ENCODE measurements at places on chromosomes 7 and 10. TPM values are rescaled to one million over a fixed set of nuclear protein-coding genes. Genes with fewer than 3 reads are reported as not detected.

- no peak for DNase-seq
These were observed 92.4 kb upstream of the TCERG1L start for GRCh38 chr10:131403936-131404335.

DNA sequence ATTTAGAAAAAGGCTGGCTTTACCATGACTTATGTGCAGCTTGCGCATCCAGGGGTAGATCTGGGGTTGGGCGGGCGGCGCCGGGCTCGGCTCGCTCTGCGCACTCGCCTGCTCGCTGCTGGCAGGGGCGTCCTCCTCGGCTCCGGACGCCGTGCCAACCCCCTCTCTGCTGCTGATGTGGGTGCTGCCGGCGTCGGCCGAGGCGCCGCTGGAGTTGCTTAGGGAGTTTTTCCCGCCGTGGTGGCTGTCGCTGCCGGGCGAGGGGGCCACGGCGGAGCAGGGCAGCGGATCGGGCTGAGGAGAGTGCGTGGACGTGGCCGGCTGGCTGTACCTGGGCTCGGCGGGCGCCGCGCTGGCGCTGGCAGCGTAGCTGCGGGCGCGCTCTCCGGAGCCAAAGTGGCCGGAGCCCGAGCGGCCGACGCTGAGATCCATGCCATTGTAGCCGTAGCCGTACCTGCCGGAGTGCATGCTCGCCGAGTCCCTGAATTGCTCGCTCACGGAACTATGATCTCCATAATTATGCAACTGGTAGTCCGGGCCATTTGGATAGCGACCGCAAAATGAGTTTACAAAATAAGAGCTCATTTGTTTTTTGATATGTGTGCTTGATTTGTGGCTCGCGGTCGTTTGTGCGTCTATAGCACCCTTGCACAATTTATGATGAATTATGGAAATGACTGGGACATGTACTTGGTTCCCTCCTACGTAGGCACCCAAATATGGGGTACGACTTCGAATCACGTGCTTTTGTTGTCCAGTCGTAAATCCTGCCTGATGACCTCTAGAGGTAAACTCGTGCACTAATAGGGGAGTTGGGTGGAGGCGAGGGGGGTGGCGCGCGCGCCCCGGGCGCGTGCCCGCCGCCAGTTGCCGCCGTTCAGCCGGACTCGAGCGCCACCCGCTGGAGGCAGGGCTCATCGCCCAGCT is at the start of gene HOXA5:
HOXA5 (minus strand) TSS at position 659 of the 927 bp plus-strand sequence; CDS start at position 585, 74 bp downstream.
- DNase-seq, result peak; percentile 18

GRCh38 chr7:80883154-80884025 is 35.5 kb downstream of the SEMA3C start:
- DNase-seq, result no peak

DNA sequence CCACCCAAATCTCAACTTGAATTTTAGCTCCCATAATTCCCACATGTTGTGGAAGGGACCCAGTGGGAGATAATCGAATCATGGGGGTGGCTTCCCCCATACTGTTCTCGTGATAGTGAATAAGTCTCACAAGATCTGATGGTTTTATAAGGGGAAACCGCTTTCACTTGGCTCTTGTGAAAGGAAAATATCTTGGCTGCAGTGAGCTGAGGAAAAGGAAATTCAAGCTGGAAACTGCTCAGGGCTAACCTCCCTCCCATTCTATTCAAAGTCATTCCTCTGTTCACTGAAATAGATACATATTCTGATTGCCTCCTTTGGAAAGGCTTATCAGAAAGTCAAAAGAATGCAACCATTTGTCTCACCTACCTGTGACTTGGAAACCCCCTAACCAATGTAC is 15.8 kb downstream of the CYCS start:
- DNase-seq, result no peak

DNA sequence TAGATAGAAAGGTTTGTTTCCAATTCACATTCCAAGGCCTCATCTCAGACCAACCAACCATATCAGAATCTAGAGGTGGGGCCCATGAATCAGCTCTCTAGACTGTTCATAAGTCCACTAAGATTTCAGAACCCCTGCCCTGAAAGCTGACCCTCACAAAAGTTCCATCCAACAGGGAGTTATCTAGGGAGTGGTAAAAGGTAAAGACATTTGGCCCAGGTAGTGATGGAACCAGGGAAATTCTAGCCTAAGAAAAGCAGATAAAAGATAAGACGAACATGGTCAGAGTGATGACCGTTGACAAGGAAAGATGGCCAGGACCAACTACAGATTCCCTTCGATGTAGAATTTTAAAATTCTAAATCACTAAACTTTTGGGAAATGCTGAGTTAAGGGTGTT is 198.0 kb upstream of the NEBL start:
- no peak for DNase-seq

- no peak for DNase-seq
These were observed 22.7 kb upstream of the ADCYAP1R1 start for GRCh38 chr7:31029251-31030042.

DNA sequence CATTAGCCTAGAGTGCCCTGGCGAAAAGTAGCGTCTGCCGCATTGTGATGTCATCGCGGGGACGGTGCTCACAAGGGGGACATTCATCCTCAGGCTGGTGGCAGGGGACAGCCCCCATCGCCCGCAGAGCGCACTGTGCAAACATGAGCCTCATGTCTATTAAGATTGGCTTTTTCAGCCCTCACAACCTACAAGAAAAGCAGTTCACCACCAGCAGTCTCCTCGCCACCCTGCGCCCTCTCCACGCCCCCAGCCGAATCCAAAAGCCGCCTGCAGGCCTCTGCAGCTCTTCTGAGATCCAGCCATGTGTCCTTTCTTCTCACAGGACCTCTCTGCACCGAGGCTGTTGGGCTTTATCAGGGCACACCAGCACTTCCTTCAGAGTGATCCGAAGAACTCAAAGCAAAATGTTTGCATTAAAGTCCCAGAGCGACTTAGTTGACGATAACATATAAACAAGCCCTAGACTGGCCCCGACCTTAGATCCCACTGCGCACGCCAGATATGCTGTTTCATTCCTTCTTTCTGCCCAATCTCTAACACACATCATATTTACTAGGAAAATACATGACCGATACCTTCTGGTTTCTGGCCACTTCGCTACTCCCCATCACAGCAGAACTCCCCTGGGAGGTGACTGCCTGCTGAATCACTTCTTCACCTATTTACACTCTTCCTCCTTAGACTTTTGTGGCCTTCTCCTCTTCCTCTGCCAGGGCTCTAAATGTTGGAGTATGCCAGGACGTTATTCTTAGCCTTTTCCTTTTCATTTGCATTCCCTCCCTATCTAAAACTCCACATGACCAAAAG is 206.0 kb upstream of the SH2B2 start:
- DNase-seq, result no peak

GRCh38 chr10:1451362-1451888 is 285.9 kb downstream of the ADARB2 start:
- DNase-seq, result no peak

DNA sequence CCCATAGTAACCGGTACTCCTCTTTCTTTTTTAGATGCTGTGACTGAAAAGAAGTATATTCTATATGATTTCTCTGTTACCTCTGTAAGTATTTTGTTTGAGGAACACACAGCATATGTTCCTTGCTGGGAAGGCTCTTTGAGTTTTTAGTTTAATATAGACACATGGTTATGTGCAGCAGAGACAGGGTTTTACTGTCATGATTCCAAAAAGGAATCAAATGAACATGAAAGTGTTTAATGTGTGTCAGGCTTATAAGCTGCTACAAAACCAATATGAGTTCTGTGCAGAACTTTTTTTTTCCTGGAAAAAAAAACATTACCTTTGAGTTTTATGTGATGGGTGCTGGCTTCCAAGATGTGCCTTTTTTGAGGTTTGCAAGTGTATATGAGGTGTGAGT is 50.4 kb downstream of the MGAM2 start:
- DNase-seq, result no peak

CYP51A1 gene
- 63.3 TPM for total RNA-seq

EBLN1 gene
- not detected for total RNA-seq

TUBGCP2 gene
- 43.3 TPM for total RNA-seq

UNC5B gene
- 0.05 TPM for total RNA-seq

C7orf33 gene
- total RNA-seq, result not detected
